GM10248 (cell line): ENCODE measurements at places on chromosomes 5 and 9.

GRCh38 chr9:79043916-79044315 is 527.8 kb upstream of the TLE4 start:
- no peak for DNase-seq

DNA sequence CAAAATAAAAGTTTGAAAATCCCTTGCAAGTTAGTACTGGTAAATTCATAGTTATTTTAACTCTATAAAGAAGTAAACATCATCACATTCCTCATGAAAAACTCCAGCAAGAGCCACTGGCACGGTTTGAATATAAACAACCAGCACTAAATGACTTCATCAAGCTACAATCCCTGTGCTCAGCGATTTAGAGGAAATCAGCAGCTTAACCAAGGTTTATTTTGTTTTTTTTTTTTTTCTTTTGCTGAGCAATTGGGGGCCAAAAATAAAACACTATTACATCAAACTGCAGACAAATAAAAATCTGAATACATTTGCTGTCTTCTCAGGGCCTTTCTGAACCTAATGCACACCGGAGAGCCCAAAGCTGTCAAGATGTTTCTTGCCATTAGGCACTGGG is 106.2 kb upstream of the SLC24A2 start:
- DNase-seq = no peak

DNA sequence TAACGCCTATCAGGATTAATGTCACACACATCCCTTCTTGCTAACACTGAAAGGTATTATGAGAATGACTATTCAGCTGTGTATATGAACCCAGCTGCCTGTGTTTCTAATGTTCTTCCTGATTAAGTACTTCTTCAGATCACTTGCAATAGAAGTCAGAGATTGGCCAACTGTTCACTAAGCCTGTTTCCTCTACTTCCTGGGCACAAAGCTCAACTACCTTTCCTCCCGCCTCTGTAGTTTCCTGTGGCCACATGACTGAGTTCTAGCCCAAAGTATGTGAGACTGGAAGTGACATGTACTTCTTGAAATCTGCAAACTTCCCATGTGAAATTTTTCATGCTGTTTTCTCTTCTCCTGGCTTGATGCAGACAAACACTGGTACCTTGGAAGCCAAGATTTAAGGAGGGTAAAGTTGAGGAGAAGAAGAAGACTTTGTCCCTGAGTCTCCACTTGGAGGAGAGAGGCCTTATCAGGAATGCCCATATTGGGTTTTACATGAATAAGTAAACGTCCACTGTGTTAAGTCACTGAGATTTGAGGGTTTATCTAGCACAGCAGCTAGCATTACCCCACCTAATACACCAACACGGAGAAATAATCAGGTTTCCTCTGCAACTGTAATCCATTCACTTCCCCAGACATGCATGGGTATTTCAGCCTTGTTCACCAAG is 58.6 kb downstream of the SLIT3 start:
- DNase-seq = no peak

GRCh38 chr5:67542479-67542878 is 345.9 kb upstream of the CD180 start:
- DNase-seq = no peak

GRCh38 chr5:8317335-8317734 is 448.4 kb downstream of the MTRR start:
- DNase-seq = no peak

DNA sequence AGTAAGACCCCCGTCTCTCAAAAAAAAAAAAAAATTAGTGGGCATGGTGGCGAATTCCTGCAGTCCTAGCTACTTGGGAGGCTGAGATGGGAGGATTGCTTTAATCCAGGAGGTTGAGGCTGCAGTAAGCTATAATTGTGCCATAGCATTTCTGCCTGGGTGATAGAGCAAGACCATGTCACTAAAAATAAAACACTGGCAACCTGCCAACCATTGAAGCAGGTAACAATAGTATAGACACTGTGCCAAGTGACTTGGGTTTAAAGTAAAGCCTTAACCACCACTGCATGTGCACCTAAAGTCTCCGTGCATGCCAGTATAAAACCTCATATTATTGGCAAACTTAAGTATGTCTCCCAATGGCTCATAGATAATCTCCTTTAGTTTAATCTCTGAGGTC is 3.4 kb upstream of the APBA1 start:
- DNase-seq = no peak

DNA sequence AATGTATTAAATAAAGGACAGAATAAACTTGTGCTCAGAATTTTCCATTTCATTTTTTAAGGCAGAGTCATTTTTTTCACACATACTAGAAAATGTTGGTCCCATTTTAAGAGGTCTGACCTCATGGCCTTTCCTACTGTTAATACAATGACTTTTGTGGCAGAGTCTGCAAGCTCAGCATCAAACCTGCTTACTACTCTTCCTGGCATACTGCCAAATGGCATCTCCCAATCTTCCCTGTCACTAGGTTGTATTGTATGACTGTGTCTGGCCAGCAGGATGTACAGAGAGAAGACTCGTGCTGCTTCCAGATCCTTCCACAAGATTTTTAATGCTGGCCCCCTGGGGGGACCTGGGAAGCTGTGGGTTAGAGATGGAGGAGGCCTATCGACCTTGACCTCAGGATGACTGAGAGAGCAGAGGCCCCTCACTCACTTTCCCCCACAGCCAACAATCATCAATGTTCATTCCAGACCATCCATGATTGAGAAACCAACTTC is 64.7 kb downstream of the BARX1 start:
- no peak for DNase-seq

DNA sequence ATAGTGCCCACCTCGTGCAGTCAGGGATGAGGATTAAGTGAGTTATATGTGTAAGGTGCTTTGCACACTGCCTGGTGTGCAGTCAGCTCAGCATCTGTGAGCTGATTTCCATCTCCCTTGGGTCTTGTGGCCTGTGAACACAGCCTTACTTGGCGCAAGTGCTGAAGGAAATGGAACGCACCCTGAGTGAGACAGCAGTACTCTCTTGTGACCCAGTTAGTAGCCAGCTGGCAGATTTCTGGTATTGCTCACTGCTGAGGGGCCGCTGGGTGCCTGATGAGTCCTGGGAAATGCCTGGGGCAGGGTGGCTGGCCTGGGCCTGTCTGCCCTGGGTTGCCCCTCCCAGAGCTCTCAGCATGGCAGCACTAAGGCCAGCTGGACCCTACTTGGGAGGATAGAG is 90.9 kb upstream of the BOD1 start:
- DNase-seq = no peak

GRCh38 chr5:111618623-111619271 is 106.4 kb upstream of the STARD4 start:
- no peak for DNase-seq

GRCh38 chr5:117143406-117143805 is 568.8 kb upstream of the SEMA6A start:
- no peak for DNase-seq

- DNase-seq = no peak
These were observed 3.2 kb downstream of the CD180 start for GRCh38 chr5:67193439-67193807.

DNA sequence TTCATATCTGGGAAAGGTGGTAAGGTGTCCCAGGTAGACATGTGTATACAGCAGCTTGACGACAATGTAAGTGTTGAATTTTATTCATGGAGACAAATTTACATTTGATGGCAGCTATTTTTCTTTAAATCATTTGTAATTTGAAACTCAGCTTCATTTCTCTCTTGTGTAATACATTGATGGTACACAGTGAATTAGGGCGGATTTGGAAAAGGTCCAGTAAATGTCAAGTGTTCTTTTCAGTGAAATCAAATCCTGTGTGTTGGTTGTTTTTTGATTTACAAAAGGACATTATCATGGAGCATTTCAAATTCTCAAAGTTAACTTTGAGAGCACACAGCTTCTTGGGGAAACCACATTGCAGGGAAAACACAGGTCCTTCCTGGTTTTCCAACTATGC is 30.0 kb upstream of the PCSK1 start:
- DNase-seq = no peak

GRCh38 chr5:51347704-51348103 is 35.5 kb upstream of the ISL1 start:
- no peak for DNase-seq

DNA sequence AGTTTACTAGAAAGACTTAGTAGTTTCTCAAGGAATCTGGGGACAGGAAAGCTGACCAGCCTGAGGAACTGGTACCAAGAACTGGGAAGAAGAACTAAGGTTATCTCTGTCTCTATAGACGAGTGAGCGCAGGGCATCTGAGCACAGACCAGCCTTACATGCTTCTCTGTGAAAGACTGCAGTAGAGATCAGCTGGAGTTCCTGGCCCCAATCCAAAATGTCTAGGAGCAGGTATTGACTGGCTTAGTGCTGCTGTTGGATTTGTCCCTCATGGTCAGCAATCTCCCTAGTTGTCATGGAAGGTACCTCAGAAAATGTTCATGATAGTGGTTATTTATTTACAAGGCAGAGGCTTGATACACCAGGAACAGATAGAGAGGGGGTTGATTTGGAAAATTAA is 13.3 kb downstream of the NUP214 start:
- DNase-seq = no peak

- no peak for DNase-seq
These were observed 1.7 kb downstream of the SH3PXD2B start for GRCh38 chr5:172452398-172453205.

DNA sequence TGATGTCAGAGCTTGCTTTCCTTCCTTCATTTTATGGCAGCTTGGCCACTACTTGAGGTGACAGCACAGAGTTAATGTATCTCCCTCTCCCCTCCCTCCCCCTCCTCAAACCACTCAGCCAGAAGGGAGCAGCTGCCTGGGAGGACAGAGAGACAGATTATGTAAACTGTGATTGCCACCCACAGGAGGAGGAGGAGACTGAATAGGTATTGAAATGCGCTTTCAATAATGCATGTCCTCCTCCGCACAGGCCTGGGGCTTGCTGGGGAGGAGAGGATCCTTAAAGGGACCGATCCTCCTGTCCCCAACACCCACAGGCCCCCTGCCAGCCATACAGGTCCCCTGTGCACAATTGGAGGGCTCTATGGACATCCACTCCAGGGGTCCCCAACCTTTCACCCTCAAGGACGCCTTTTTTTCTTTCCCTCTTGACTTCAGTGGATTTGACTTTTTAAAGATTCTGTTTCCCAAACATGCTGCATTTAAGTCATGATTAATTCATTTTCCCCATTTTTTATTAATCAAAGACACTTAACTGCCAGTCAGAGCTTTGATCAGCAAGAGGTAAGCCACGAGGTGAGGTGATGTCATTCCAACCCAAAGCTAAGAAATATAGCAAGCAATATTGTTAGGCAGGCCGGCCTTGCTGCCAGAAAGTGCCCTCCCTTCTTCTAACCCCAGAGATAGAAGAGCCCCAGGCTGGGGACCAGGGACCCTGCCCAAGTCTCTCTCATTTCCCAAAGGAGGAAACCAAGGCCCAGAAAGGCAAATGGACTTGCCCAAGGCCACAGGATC is 47.5 kb upstream of the CPLX2 start:
- DNase-seq = no peak

DNA sequence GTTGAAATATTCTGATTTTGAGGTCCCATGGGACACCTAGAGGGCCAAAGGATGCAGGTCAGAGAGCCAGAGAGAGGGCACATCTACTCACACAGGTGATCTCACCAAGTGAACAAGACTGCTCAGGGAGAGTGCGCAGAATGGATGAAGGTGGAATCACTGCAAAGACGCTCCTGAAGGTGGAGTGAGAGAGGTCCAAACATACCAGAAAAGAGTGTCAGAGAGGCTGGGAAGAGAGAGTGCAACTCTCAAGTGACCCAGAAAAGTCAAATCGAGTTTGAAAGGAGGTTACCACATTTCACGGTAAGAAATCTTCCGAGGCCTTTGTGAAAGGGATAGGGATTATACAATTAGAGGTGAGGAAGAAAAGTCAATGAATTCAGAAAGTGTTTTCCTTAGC is 173.4 kb downstream of the EPB41L4A start:
- DNase-seq = no peak

GRCh38 chr9:882416-882924 is 41.0 kb downstream of the DMRT1 start:
- DNase-seq = no peak

- DNase-seq = no peak
These were observed 714.9 kb upstream of the MEF2C start for GRCh38 chr5:89597878-89598277.

DNA sequence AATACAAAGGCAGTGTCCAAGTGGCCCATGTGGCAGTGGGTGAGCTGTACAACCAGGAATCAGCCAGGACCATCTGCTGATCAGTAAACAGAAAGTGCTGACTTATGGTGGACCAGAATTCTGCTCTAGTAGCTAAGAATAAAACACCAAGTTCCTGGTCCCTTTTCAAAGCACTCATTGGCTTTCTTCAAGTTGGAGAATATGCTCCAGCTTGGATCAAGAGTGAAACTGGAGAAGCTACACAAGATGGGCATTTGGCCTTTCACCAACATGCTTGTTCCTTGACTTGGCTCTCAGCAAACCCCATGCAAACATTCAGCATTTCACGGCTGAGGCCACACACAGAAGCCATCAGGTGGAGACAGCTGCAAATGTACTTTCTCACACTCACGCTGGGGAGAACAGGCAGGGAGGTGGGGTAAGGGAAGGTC is 32.1 kb downstream of the MARCHF3 start:
- DNase-seq = peak; percentile 35

GRCh38 chr5:59209758-59210359 is 627.0 kb downstream of the RAB3C start:
- DNase-seq = no peak
